ENCODE measurements at places on chromosomes 7 and 10.

DNA sequence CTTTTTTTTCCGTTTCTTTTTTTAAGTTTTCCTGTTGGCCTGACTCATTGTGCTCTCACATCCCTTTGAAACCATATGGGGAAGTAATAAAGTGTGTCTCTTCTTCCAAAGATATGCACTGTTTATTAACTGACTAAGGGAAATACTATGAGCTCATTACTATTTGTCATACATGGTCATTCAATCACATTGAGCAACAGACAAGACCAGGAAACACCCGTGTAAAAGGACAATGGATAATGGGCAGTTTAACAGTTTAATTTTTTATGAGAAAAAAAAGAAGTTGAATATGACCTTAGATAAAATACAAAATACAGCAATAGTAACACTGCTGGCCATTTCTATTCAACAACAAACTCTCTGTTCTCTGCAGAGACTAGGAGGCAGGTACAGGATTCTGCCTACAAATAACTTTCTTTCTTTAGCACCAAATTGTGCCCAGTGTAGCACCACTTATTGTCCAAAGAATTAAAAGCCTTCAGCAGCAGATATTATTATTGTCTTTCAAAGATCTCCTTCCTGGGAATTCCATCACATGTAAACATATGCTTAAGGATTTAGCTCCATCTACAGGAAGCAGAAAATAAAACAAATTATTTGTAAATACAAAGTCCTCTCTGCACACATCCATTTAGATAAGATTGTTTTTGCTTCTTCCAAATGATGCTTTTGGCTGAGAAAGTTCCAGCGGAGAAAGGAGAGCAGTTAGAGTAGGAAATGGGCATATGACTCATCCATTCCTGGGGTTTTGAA lies 55.0 kb upstream of the AKR1E2 start:
- DNase-seq, result no peak

DNA sequence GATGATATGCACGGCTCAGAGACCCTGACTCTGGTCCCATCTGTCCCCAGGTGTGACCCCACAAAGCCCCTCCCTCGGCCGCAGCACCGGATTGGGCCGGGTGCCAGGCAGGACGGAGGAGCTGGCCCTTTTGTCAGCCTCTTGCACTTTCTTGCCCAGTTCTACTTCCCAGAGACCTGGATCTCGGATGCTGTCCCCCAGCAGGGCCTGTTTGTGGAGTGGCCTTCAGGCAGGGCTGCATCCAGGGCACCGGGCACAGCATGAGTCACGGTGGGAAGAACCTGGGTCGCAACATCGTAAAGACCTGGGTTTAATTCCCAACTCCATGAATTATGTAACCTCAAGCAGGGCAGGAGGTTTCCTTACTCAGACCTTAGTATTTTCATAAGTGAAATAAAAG lies 158.4 kb upstream of the SH2B2 start:
- no peak for DNase-seq

GRCh38 chr10:4721999-4722753 lies 103.8 kb upstream of the AKR1E2 start:
- no peak for DNase-seq

GRCh38 chr7:45147858-45148652 lies 9.5 kb upstream of the RAMP3 start:
- no peak for DNase-seq

DNA sequence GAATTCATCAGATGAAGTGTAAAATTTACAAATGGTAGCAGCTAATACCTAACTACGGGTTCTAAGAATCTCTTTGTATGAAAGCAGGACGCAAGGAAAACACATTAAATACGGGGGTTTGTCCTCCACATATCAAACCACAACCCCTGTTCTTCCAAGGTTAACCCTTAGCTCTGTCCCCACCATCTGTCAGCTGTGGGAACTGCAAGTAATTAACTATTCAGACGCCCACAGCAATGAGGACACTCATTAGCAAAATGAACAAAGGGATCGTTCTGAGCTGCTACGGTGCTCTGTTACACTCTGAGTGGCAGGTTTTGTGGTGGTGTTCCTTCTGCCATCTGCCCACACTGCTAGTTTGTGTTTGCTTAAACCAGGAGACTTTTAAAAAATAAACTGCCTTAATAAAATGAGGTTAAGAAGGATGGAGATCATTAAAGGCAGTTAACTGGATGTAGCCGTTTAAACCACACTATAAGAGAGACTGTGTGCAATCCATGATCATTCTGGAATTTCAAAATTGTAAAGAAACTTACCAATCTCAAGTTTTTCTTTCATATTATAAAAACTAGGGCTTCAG lies 51.4 kb downstream of the C10orf67 start:
- no peak for DNase-seq

GRCh38 chr7:97187067-97187466 lies 69.6 kb downstream of the SDHAF3 start:
- DNase-seq, result no peak

- no peak for DNase-seq
Observed at GRCh38 chr10:98100476-98100875, 34.0 kb upstream of the R3HCC1L start.

DNA sequence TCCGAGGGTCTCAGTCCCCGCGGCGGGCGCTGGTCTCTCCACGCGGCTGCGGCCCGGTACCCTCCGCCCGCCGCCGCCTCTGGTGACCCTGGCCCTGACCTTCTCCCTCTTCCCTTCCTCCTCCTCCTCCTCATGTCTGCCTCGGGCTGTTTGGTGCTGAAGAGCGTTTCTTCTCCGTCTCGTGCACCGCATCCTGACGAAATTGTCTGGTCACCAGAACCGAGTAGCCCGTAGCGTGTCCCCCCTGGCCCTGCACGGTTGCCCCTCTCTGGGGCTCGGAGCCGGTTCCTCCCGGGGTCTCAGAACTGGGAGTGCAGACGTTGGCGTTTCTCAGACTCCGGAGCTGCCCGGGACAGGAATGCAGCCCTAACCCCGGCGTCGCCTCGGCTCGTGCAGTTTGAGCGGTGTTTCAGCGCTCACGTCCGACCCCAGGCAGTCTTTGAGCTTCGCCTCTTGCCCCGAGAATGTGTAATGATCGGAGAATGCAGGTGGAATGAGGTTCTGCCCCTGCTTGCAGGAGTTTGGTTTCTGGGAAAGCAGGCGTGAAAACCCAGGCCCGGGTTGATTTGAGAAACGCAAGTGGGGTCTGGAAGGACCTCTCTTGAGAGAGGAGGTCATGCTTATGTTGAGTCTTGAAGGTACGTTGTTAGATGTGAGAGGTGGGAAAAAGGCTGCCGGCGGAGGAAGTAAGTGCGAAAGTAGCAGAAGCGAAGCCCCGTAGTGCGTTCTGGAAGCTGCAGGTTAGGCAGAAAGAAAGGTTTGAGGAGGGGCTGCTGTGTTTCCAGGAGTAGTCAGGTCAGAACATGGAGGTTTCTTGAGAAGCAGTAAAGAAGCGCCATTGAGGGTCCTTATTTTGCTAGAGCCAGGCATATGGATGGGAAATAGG lies 743 bp downstream of the RBM17 start:
- DNase-seq, result no peak

- DNase-seq, result no peak
Observed at GRCh38 chr10:46001187-46001756, 29.0 kb downstream of the TIMM23 start.

- no peak for DNase-seq
Observed at GRCh38 chr7:6256109-6256483, 16.3 kb downstream of the CYTH3 start.

- no peak for DNase-seq
Observed at GRCh38 chr7:102222445-102222844, 64.2 kb upstream of the SH2B2 start.

- no peak for DNase-seq
Observed at GRCh38 chr10:32650246-32650655, 204.3 kb downstream of the CCDC7 start.

GRCh38 chr7:6658618-6659345 lies 21.7 kb downstream of the ZNF316 start:
- DNase-seq, result no peak

- no peak for DNase-seq
Observed at GRCh38 chr10:85619832-85620231, 746.8 kb downstream of the GRID1 start.

- DNase-seq, result no peak
Observed at GRCh38 chr7:107469929-107470328, at the start of gene GPR22. GPR22 (plus strand) TSS chr7:107470057; CDS start chr7:107474061, 4,004 bp downstream.

- no peak for DNase-seq
Observed at GRCh38 chr7:96418581-96418980, 96.7 kb upstream of the SLC25A13 start.

GRCh38 chr10:29841724-29842649 lies 207.2 kb upstream of the SVIL start:
- DNase-seq, result no peak

- DNase-seq, result no peak
Observed at GRCh38 chr7:18835001-18835690, 282.3 kb downstream of the TWIST1 start.

DNA sequence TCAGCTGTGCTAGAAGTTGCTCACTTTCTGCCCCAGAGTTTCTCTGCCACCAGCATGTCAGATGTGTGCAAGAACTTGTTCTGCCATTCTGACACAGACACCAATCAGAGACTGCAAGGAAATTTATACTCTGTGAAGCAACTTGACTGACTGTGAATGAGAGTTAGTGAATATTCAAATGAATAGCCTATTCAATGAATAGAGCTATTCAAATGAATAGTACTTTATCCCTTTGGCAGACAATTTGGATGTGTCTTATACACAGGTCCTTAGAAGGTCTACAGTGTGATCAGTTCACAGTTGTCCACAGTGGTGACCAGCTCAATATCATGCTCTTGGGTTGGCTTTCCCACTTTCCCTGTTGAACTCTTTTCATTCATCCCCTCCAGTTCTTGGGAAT lies 138.1 kb downstream of the MACC1 start:
- DNase-seq, result no peak

- no peak for DNase-seq
Observed at GRCh38 chr7:66683770-66684123, 55.1 kb downstream of the KCTD7 start.

DNA sequence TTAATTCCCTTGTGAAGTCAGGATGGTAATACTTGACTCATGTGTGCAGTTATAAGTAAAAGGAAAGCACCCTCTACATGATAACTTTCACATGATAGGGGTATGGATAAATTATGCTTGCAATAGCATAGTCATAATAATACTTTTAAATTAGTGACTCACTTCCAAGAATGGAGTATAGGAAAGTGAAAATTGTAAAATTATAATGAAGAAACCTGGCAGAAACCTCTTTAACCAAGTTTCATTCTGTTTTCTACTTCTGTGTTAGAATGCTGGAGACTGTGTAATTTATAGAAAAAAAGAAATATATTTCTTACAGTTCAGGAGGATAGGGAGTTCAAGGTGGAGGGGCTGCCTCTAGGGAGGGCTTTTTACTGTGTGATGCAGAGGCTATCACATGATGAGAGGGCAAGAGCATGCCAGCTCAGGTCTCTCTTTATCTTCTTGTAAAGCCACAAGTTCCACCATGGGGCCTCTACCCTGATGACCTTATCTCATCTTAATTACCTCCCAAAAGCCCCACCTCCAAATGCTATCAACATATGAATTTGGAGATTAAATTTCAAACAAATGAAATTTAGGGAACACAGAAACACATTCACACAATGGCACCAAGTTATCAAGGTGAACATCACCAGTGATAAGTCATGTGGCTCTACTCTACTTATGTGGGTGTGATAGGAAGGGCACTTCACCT lies 43.2 kb downstream of the HDAC9 start:
- DNase-seq, result no peak

GRCh38 chr10:32054094-32054493 lies 2.1 kb downstream of the KIF5B start:
- DNase-seq, result no peak

GRCh38 chr7:13989126-13989948 lies at the start of gene ETV1:
ETV1 (minus strand) TSS chr7:13989666; CDS start chr7:13989052, 614 bp downstream.
- no peak for DNase-seq

GRCh38 chr10:73908853-73909539 lies 1.9 kb upstream of the PLAU start:
- DNase-seq, result peak; percentile 48

GRCh38 chr7:143387156-143387975 lies 6.2 kb downstream of the ZYX start:
- no peak for DNase-seq

DNA sequence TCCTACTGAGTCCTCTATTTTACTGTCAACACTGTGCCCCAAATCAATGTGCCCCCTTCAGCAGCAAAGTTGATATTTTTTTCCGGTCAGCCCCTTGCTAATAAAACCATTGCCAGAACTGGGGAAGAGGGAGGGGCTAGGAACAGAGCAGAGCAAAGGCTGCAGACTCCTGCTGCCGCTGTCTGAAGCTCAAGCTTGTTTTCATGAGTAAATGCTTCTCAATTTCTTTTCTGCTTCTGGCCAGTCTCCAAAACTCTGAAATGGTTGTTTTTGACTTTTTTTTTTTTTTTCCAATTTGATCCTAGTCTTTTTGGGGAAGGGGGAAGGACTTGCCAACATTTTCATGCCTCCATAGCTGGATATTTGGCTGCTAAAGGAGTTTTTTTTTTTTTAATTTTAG lies 26.7 kb upstream of the PROSER2 start:
- DNase-seq, result no peak

- no peak for DNase-seq
Observed at GRCh38 chr7:113339661-113340060, 221.3 kb upstream of the SMIM30 start.

GRCh38 chr10:132698761-132699391 lies 87.1 kb downstream of the NKX6-2 start:
- no peak for DNase-seq

DNA sequence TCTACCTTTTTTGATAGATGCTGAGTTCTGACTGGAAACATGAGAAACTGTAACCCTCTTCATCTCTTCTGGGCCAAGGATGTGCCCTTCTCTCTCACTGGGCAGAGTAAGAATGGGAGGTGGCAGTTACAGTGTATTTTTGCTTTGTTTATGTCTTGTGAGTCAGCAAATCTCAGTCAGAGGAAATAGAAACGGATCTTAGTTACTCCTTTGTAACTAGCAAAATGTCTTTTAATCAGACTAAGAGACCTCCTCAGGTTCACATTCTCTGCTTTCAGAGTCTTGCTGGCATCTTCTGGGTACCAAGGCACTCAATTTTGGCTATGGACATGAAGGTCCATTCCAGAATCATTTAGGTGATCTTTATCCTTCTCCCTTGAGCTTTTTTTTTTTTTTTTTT lies 70.9 kb downstream of the HHEX start:
- DNase-seq, result no peak

DNA sequence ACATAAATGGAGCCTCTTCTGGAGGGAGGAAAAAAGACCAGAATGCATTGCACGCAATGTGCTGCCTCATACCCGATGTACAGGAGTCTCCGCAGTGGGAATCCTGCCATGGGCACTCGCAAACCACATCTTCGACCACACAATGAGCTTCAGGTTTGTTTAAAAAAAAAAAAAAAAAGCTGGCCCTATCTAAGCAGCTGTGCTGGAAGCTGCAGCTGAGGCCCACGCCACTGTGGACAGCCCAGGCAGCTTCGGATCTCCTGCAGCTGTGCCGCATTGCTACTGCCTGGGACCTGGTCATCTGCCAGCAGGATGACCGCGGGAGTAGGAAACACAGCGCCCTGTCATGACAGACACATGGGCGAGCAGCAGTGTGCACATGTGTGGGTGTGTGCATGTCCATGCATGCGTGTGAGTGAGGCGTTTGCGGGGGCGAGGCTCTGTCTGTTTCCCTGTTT lies 26.0 kb downstream of the EN2 start:
- no peak for DNase-seq

GRCh38 chr7:67593794-67594193 lies 597.2 kb downstream of the TYW1 start:
- no peak for DNase-seq

GRCh38 chr10:5666008-5666840 lies at the start of gene ASB13:
ASB13 (minus strand) TSS chr10:5666595; CDS start chr10:5666551, 44 bp downstream.
- no peak for DNase-seq

Measured in activated gamma-delta T cell treated with anti-CD3 and anti-CD28 coated beads, Interleukin-2, amount 50 U/mL, for 16 hours (primary cell).